8988T (cell line): ENCODE measurements at places on chromosomes 4 and X.

GRCh38 chr4:6506616-6507140 lies 34.3 kb upstream of the PPP2R2C start:
- no peak for DNase-seq

GRCh38 chr4:155543126-155543765 lies 123.4 kb upstream of the GUCY1A1 start:
- no peak for DNase-seq

GRCh38 chr4:186854256-186854655 lies 130.6 kb upstream of the FAT1 start:
- no peak for DNase-seq

DNA sequence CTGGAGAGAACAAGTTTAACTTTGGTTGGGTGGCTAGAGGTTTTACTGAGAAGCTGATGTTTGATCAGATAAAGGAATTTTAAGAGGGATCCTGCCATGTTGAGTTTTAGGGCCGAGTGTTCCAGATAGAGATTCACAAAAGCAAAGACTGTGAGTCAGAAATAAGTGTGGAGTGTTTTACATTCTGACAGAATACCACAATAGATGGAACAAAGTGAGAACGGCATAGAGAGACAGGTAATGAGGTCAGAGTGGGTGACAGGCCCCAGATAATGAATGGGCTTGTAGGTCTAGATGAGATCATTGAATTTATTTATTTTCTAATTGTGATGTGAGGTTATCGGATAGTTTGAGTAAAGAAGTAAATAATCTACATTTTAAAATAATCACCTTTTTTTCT lies 502.6 kb downstream of the EPHA5 start:
- no peak for DNase-seq

DNA sequence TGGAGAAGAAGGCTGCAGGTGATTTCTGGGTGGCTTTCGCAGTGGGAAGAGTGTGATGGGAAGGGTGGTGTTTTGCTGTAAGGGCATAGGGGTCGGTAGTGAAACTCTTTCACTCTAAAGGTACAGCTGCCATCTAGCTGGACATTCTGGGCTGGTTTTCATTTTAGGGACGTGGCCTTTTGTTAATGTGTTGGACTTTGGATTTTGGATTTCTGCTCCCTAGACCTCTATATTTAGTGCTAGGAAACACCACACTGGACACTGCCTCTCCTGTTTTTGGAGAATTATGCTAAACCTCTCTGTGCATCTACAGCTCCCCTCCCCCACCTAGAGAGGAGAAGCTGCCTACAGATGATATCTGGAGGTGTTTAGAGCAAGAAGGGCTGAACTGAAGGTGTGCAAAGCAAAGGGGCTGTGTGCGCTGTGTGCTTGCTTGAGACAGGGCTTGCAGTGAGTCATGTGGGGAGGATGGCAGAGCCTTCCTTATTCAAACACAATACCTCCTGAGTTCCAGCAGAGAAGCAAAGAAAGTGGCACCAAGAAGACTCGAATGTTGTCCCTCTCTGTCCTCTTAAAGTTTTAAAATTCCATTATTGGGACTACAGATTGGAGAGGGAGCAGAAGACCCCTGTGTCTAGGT lies 47.9 kb downstream of the STARD8 start:
- DNase-seq = no peak

DNA sequence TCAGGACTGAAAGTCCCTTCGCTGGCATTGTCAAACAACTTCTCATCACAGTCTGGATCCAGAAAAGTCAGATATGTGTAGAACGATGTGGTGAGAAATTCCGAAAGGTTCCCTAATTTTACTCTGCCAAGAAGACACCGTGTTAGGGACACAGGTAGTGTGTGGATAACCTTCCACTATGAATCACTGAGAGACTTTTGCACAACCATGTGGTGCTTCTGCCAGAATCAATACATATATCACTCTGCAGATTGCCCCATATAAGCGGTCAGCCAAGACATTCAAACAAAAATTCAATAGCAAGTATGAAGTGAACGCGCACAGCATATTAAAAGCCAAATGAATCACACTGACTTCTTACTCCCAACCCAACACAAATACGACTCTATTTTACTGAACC lies 63.8 kb downstream of the PHKA2 start:
- no peak for DNase-seq

GRCh38 chrX:23610495-23610894 lies 56.8 kb upstream of the PRDX4 start:
- no peak for DNase-seq

GRCh38 chr4:73451981-73452747 lies 16.1 kb downstream of the AFP start:
- no peak for DNase-seq

DNA sequence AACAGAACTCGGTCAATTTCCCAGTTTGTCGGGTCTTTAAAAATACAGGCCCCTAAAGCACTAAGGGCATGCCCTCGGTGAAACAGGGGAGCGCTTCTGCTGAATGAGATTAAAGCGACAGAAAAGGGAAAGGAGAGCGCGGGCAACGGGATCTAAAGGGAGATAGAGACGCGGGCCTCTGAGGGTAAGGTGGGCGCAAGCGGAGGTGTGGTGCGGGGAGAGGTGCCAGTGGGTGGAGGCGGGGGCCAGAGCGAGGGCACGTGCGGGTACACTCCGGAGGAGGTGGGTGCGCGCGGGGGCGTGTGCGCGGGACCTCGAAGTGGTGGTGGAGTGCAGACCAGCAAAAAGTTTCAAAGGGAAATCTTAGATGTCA lies 787 bp upstream of the TET2 start:
- no peak for DNase-seq

DNA sequence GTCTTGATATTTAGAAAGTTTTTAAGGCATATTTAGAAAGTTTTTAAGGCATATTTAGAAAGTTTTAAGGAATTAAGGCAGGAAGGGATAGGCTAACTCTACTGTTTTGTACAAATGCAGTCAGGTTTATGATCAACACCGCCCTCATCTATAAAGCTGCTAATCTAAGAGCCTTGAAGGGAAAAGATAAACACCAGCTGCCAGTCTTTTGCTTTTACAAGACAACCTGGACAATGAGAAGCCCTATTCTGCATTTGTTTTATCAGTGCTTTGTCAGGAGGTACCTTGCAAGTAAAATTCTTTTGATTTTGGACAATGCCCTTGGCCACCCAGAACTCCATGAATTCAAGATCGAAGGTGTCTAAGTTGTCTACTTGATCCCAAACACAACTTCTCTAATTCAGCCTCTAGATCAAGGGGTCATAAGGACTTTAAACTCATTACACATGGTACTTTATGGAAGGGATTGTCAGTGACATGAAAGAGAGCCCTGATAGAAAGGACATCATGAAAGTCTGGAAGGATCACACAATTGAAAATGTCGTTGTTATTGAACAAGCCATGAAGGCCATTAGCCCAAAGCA lies 39.8 kb downstream of the IL15 start:
- DNase-seq = no peak

- DNase-seq = no peak
Observed at GRCh38 chrX:121036137-121036536, 11.3 kb upstream of the GLUD2 start.

- DNase-seq = no peak
Observed at GRCh38 chr4:169811476-169811875, 53.7 kb upstream of the HPF1 start.

DNA sequence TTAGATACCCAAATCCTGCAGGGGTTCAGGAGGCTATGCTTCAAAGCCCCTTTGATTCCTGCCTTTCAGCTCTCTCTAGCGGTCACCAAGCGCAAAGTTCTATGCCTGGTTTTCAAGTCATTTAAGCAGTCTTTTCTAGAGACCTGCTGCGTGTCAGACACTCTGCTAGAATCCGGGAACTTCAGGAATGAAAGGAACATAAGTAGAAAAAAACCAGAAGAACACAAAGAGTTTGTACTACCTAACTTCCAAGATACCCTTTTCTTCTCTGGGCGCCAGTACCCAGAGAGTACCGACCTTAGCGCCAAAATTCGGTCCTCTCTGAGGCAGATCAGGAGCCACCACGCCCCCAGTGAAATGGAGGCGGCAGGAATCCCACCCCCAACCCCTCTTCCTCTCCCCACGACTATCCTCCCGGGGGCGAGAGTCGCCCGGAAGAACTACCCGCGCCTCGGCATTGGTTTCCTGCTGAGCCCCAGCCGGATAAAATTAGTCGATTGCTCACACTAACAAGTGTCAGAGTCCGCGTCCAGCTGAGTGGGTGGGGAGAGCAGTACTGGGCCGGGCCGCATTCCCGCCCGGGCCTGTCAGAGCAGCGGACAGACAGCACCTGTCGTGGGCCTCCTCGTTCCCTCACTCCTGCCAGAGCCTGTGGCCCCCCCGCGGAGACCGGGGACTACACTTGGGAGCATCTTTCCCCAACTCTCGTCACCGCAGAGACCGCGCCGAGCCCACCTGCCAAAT lies 78.8 kb downstream of the RLIM start:
- DNase-seq = no peak

DNA sequence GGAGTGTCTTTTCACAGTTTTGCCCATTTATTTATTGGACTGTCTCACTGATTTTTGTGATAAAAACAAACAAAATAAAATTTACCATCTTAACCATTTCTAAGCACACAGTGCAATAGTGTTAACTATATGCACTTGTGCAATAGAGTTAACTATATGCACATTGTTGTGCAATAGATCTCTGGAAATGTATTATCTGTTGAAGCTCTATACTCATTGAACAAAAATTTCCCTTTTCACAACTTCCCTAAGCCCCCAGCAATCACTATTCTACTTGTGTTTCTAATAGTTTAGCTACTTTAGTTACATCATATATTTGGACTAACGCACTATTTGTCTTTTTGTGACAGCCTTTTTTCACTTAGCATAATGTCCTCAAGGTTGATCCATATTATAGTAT lies 59.7 kb upstream of the BEX4 start:
- no peak for DNase-seq

GRCh38 chr4:137685357-137685756 lies 153.1 kb upstream of the PCDH18 start:
- DNase-seq = no peak

DNA sequence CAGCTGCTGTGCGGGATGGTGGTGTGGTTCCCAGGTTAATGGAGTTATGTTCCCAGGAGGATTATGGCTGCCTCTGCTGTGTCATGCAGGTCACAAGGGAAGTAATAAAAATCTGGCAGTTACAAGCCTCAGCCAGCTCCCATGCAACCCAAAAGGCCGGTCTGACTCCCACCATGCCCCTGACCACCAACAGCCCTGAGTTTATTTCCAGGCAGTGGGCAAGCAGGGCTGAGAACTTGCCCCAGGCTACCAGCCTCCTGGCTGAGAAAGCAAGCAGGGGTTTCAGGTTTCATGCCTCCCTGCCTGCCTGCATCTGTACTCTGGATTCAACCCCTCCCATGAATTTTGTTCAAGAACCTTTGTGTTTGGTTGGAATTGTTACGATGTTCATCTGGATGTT lies 732.7 kb upstream of the POU3F4 start:
- no peak for DNase-seq

GRCh38 chrX:123803331-123803983 lies 56.4 kb upstream of the XIAP start:
- no peak for DNase-seq

GRCh38 chrX:3598709-3599108 lies 114.7 kb downstream of the PRKX start:
- DNase-seq = no peak

- no peak for DNase-seq
Observed at GRCh38 chrX:55451626-55451989, 319 bp upstream of the MAGEH1 start.

- DNase-seq = no peak
Observed at GRCh38 chr4:90536408-90536807, 409.2 kb downstream of the CCSER1 start.

DNA sequence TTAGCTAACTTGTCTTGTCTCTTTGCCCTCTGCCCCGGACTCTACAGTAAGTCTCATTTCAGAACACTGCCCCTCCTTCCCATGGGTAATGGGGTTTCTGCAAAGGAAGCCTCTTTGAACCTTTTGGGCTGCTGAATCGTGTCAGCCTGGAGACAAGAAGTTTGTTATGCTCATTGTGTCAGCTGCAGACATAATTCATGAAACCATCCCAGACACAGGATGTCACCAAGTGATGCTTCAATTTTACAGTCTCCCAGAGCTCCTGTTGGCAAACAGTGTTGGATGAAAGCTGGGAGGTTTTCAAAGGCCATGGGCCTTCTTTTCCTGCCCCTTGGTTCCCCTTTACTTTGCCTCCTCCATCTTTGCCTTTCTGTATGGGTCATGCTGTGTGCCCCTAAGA lies 223.1 kb upstream of the TAPT1 start:
- no peak for DNase-seq

GRCh38 chr4:176013476-176014247 lies 52.0 kb upstream of the WDR17 start:
- DNase-seq = no peak

- no peak for DNase-seq
Observed at GRCh38 chrX:39758791-39759525, 338.8 kb downstream of the BCOR start.

GRCh38 chr4:69750346-69750745 lies 10.1 kb downstream of the SULT1B1 start:
- DNase-seq = no peak

DNA sequence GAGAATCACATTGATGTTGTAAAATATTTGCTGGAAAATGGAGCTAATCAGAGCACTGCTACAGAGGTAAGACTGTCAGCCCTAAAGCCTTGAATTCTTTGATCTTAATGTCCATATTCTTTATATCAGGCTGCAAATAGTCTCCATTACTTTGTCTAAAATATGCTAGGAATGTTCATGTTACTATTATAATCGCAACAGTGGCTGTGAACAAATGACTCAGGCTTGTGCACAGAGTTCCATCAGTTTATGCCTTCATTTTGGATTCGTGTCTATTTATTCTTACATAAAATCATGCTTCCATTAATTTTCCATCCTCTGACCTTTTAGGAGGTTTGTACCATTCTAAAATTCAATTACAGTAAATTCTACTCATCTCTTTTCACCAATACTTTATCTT lies 182.7 kb downstream of the ANK2 start:
- no peak for DNase-seq

DNA sequence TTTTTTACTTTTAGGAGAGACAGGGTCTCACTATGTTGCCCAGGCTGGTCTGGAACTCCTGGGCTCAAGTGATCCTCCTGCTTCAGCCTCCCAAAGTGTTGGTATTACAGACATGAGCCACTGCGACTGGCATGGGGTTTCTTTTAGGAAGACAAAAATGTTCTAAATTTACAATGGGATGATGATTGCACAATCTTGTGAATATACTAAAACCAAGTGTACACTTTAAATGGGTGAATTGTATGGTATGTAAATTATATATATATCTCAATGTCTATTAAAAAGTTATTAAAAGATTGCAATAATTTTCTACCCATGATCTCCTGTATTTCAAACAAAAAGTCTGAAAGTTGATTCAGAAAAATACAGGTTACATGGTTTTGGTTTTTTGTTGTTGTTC lies 9.1 kb upstream of the MAGIX start:
- DNase-seq = no peak

GRCh38 chrX:136819031-136819703 lies 38.4 kb upstream of the ARHGEF6 start:
- no peak for DNase-seq

DNA sequence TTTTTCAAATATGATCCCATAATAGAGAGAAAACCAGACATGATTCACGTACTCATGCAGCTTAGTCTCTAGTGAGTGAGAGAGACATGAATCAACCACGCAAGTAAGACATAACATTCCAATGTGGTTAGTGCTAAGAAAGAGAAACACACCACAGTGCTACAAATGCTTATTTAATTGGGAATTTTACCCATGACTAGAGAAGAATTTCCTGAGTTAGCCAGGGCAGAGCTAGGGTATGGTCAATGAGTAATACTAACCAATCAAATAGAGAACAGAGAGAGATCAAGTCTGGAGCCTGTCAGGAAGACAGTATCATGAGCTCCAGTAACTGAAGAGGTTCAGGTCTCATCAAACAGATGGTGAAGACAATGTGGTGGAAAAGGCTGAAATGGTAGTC lies 495.2 kb downstream of the PDGFC start:
- no peak for DNase-seq

GRCh38 chrX:9336456-9336855 lies 128.4 kb upstream of the TBL1X start:
- no peak for DNase-seq
